ENCODE measurements at places on chromosomes 3 and 15.

GRCh38 chr3:179760944-179761343 is 108.1 kb downstream of the USP13 start:
- no peaks in the 10 kb centered on the region for H3K4me1 ChIP-seq
- H3K36me3 ChIP-seq: peaks cover 7% of the 10 kb centered on the region
- no peak overlapping the region for H3K4me3 ChIP-seq
- no peaks in the 10 kb centered on the region for H3K27me3 ChIP-seq

- H3K27ac ChIP-seq: no peak overlapping the region
- no peaks in the 10 kb centered on the region for H3K27me3 ChIP-seq
- H3K36me3 ChIP-seq: no peaks in the 10 kb centered on the region
- H3K4me3 ChIP-seq: no peak overlapping the region
Observed at GRCh38 chr15:46556559-46557379, 921.9 kb downstream of the SQOR start.

- H3K27ac ChIP-seq: peak overlapping the region; percentile 90
- peak overlapping the region; percentile 82 for H3K4me3 ChIP-seq
- H3K27me3 ChIP-seq: no peaks in the 10 kb centered on the region
Observed at GRCh38 chr15:34336231-34336990, 1.2 kb downstream of the SLC12A6 start.

- no peaks in the 10 kb centered on the region for H3K4me1 ChIP-seq
- DNase-seq: no peak
Observed at GRCh38 chr3:35658686-35659085, 19.4 kb downstream of the ARPP21 start.

GRCh38 chr3:64687781-64688604 is at the start of gene ADAMTS9:
Gene ADAMTS9 (minus strand): TSS chr3:64688000. CDS start chr3:64687657, 343 bp downstream.
- no peak for DNase-seq
- no peak within 1 kb of the TSS for H3K4me3 ChIP-seq
- H3K4me1 ChIP-seq: no peaks in the 10 kb centered on the region
- no peak within 1 kb of the TSS for H3K27ac ChIP-seq
- no peaks in the 10 kb centered on the region for H3K36me3 ChIP-seq

GRCh38 chr3:127590282-127590592 is 296 bp downstream of the TPRA1 start:
- H3K4me3 ChIP-seq: peak overlapping the region; percentile 78
- H3K36me3 ChIP-seq: no peaks in the 10 kb centered on the region
- peak overlapping the region; percentile 70 for H3K27ac ChIP-seq

DNA sequence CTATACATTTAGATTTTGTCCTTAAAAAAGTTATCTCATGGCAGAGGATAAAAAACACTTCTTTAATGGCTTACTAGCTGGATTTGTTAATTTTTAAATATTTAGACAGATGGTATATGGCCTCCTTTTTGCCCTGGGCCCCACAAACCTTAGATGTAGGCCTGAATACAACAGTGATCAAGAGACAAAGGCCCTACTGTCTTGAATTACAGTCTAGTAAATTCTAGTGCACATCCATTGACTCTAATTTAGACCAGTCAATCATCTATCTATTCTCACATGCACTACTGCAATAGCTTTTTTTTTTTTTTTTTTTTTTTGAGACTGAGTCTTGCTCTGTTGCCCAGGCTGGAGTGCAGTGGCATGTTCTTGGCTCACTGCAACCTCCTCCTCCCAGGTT is 452.8 kb downstream of the FHIT start:
- DNase-seq: no peak
- H3K36me3 ChIP-seq: no peaks in the 10 kb centered on the region
- H3K4me3 ChIP-seq: no peak overlapping the region
- H3K27me3 ChIP-seq: no peaks in the 10 kb centered on the region

GRCh38 chr3:14489641-14490040 is 50.5 kb downstream of the GRIP2 start:
- H3K4me1 ChIP-seq: no peaks in the 10 kb centered on the region
- H3K27ac ChIP-seq: no peak overlapping the region
- H3K36me3 ChIP-seq: peaks cover 31% of the 10 kb centered on the region
- DNase-seq: no peak
- H3K4me3 ChIP-seq: no peak overlapping the region

DNA sequence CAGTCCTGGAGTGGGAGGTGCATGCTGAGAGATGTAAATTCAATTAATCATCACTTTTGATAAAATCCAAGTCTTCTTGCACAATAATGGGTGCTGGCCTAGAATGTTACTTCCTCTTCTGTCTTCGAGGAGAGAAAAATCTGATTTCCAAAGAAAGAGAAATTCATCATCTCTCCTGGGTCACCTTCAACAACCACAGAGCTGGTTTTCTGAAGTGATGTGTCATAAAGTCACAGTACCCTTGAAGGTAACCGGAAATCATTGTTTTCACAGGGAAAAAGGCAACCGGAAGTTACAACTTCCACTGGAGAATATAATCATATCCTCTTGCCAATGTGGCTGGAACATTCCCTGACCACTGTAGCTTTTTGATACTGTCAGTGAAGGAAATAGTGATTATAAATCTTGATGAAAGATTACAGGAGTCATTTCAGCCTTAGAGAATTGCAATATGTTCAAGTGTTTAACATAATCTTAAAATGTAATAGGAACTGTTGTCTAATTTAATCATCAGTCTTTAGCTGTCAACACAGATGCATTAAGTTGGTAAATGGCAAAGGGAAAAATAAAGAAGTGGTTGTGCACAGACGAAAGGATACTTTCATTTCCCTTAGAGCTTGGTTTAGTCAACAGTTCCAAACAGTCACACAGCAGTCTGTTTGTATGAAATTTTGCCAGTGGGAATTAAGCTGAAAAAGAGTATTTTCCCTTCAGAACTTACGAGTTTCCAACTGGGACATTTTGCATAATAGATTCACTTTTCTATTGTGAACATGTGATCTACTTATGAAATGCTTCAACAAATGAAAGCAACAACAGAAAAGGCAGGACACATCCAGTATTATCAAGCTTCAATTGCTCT is 106.5 kb upstream of the SLC4A7 start:
- peaks cover 22% of the 10 kb centered on the region for H3K4me1 ChIP-seq
- no peaks in the 10 kb centered on the region for H3K36me3 ChIP-seq
- DNase-seq: no peak
- no peak overlapping the region for H3K4me3 ChIP-seq
- H3K27ac ChIP-seq: peak overlapping the region; percentile 8

GRCh38 chr15:78968539-78969271 is 23.9 kb upstream of the CTSH start:
- H3K27me3 ChIP-seq: no peaks in the 10 kb centered on the region
- no peak overlapping the region for H3K4me3 ChIP-seq
- H3K4me1 ChIP-seq: no peaks in the 10 kb centered on the region

GRCh38 chr3:114554731-114555130 is 260.9 kb downstream of the TIGIT start:
- no peaks in the 10 kb centered on the region for H3K27me3 ChIP-seq
- DNase-seq: no peak
- H3K4me3 ChIP-seq: no peak overlapping the region
- no peak overlapping the region for H3K27ac ChIP-seq

DNA sequence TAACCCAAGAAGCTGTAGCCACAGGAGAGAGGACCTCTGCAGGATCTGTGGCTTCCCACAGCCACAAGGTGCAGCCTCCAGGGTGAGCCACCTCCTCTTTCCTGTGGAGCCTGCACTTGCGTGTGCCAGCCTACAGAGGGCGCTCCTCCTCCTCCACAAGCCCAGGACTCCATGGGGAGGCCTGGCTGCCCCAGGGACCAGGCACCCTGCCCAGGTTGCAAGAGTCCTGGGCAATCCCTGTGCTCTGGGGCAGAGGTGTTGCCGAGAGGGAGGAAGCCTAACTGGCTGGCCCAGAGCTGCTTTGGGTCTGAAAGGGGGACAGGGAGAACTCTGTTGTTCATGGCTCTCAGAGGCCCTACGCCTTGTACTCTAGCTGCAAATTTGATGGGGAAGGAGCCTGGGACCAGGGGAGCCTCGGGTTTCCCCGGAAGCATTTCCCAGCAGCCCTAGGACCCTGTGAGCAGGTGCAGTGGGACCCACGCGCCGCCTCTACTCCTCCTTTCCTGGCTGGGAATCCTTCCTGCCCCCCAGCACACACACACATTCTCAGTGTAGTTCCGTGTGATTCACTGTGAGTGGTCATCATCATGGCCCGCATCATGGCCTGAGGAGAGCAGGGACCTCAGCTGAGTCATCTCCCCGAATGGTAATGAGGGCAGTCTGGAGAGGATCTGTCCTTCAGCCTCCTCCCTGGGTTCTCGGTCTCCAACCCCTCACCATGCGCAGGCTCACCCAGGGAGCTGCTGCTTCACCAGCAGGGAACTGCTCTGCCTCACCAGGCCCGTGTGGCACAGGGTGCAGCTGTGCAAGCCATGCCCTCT is 24.3 kb downstream of the TBC1D21 start:
- H3K27ac ChIP-seq: no peak overlapping the region
- DNase-seq: peak; percentile 34
- H3K36me3 ChIP-seq: no peaks in the 10 kb centered on the region
- no peaks in the 10 kb centered on the region for H3K4me1 ChIP-seq
- no peaks in the 10 kb centered on the region for H3K27me3 ChIP-seq

- no peak for DNase-seq
- no peak overlapping the region for H3K27ac ChIP-seq
- no peak overlapping the region for H3K4me3 ChIP-seq
- H3K4me1 ChIP-seq: no peaks in the 10 kb centered on the region
- H3K27me3 ChIP-seq: no peaks in the 10 kb centered on the region
Observed at GRCh38 chr3:128307781-128308469, 154.6 kb downstream of the EEFSEC start.

DNA sequence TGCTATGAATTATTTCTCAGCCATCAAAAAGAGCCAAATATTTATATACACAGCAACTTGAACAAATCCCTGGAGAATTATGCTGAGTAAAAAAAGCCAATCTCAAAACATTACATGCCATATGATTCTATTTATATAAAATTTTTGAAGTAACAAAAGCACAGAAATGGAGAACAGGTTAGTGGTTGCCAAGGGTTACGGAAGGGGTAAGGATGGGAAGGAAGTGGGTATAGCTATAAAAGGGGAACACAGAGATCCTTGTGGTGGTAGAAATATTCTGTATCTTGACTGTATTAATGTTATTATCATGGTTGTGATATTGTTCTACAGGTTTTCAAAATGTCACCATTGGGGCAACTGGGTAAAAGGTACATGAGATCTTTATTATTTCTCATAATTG is 62.3 kb upstream of the ASB14 start:
- no peak overlapping the region for H3K4me3 ChIP-seq
- no peaks in the 10 kb centered on the region for H3K36me3 ChIP-seq
- H3K27me3 ChIP-seq: no peaks in the 10 kb centered on the region
- no peaks in the 10 kb centered on the region for H3K4me1 ChIP-seq
- DNase-seq: no peak

Measured in effector memory CD4-positive, alpha-beta T cell (primary cell).